ENCODE measurements at places on chromosomes 13 and 19. TPM values are rescaled to one million over a fixed set of nuclear protein-coding genes. Genes with fewer than 3 reads are reported as not detected.

The RAB8A gene
- 7.5 TPM for total RNA-seq

DNA sequence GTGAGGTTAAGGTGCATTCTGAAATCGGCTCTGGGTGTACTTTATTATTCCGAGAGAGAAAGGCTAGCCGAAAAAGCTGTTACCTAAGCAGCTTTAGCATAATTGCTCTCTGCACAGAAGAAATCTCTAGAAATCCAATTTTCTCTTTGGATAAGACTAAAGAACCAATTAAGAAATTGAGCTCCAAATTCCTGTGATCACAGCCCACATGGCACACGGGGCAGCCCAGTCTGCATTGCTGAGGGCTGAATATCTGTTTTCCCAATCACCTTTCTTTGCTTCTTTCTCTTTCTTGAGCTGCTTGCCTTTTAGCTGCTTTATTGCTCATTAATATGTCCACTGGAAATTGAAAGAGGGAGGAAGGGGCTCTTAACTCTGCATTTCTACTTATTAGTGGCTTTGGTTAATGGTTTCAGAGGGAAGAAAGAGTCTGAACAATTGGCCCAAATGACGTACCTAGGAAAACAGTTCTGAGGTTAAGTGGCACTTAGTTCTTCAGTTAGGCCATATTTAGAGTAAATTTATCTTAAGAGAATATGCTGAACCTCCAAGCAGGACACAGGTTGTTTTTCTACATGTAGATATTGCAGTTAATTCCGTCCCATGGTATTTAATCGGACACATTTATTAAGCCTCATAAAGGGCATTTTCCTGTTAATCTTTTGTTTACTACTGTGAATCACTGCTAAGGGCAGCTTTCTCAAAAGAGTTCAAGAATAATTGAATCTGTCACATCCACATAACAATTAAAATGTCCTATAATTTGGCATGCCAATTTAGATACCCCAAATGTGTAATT lies 265.7 kb downstream of the ABCC4 start:
- no peak for DNase-seq

GRCh38 chr13:95426631-95427030 lies 125.4 kb upstream of the ABCC4 start:
- no peak for DNase-seq

DNA sequence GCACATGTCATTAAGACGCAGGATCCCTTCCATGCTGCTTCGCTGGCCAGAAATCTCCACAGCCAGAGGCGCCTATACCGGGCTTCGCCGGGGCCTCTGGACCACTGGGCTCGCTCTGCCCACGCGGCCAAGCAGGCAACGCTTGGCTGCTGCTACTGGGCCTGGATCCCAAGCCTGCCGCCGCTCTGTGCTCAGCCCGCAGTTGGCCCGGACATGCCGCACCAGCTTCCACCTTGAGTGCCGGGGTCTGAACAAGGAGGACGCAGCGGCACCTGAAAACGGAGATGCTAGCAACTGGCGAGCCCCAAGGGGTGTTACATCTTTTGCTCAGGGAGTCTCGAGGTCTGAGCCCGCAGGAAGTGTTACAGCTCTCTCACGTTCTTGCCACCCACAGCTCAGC lies 409.9 kb upstream of the SGCG start:
- no peak for DNase-seq

The TTYH1 gene
- not detected for total RNA-seq

Data from stomach (tissue), 19 donors.